Activated naive CD4-positive, alpha-beta T cell (primary cell): ENCODE measurements at places on chromosomes 5 and 9.

DNA sequence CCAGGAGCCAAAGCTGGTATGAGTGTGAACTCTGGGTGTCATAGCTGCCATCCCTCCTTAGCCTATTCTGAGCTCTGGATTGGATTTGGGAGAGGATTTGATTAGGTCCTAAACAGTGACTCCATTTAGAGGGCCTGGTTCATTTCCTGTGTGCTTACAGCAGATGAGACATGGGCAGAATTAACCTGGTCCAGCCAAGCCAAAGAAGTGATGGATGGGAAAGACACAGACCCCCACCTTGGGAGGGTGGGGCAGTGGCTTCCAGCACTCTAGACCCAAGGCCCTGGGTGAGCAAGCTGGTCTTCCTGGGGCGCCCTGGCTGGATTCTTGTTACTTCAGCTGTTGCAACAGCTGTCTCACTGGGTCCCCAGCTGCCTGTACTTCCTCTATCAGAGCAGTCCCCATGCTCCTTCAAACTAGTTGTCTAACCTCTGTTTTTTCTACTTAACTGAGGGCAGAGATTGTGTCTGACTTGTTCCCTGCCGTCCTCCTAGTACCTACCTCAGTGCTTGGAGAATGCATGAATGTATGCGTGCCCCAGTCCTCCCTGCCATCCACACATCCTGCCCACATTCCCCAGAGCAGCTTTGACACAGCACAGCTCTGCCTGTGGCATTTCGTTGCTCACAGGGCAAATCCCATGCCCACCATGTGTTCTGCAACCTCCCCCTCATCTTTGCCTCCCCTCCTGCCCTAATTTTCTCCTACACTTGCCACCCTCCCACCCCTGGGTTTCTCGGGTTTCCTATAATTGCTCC lies 115.9 kb downstream of the RGS3 start:
- DNase-seq: no peak

DNA sequence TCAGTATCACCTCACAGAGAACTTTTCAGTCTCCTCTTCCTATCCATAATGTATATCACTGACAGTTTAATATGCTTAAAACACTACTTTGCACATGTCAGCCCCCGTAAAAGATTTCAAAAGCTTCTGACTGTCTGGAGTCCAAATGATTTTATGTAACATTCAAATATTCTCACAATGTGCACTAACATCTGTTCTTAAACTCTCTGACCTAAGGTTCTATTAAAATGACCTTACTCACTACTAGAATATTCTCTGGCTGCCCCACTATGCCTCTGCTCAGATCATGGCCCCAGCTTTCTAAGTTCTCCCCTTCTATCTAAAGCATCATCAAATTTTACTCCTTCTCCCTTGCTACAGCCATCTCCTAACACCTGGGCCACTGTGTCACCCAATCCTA lies 52.5 kb downstream of the AP3B1 start:
- no peak for DNase-seq

- no peak for DNase-seq
These were observed 169.2 kb downstream of the AOPEP start for GRCh38 chr9:94895668-94896067.

DNA sequence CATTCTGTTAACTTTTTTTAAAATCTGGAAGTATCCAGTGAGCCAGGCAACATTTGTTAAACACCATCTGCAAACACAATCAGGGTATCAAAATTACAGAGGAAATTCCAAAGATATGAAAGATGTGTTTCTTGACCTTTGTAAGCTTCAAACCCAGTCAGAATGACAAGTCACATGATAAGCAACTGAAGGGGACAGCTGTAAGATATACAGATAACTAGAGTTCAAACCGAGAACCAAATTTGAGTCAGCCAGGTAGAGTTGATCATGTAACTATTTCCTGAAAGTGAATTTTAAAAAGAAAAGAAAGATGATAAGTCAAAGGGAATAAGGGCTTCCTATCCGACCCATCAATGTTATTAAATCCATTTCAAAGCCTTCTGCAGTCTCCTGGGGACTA lies 196.2 kb downstream of the DEPDC1B start:
- DNase-seq: no peak

DNA sequence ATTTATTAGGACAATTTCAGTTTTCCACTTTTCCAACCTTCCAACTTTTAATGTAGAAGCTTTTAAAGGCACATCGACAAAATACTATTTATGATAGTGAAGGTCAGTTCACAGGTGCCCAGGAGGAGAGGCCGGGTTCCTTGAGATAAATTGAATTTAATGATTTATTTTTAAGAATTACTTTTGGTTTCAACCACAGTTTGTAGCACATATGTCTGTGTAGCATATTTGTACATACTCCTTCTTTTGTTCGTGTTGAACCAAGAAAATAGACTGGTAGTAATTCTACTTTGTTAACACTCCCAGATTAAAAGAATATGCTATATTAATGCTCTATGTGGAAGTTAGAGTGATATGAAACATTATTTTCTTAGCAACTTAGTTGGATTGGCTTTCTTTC lies 46.7 kb downstream of the NTRK2 start:
- no peak for DNase-seq

DNA sequence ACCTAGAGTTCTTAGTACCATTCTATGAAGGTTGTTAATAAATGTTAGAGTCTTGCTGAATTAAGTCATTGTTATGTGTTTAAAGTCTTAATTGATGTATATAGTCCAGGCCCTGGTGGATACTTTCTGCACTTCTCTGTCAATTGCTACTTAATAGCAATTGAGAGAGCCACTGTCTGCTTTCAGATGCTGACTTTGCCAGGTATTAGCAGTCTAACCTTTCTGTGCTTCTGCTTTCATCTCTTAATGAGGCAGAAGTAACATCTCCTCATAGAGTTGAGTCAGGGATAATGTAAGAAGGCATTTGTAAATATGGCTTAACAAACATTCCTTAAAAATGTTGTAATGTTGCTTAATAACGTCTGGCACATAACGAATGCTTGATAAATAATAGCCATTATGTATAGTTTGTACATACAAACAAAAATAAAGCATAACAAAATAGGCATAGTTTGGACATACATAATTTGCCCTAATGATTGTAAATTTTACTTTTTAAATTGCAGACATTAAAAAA lies 28.3 kb downstream of the RASGRF2 start:
- DNase-seq: no peak

- DNase-seq: no peak
These were observed 48.8 kb downstream of the SLC1A3 start for GRCh38 chr5:36655161-36655560.

- DNase-seq: no peak
These were observed 338.1 kb upstream of the SMC2 start for GRCh38 chr9:103755986-103756385.

GRCh38 chr5:72377910-72378638 lies 57.9 kb downstream of the PTCD2 start:
- DNase-seq: no peak

- no peak for DNase-seq
These were observed at the start of gene CKMT2 for GRCh38 chr5:81233080-81233634. Gene CKMT2 (plus strand): TSS chr5:81233322. CDS start chr5:81251133, 17,811 bp downstream.

GRCh38 chr9:138072897-138073296 lies 195.3 kb downstream of the CACNA1B start:
- no peak for DNase-seq

DNA sequence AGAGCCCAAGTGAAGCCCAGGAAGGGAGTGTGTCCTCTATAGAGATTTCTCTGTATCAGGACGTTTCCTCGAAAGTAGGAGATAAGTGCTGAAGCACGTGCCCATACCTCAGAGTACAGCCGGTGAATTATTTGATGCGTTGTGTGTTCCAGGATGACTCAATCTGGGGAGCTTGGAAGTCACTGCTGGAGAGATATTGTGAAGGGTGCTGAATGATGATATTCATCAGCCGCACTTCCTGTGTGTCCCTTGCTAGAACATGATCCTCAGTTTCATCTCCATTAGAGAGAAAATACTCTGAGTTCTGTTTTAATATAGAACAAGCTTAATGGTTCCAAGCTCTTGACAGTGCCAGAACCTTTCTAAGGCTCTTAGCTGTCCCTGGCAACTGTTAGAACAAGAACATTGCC lies 402.3 kb upstream of the ADAMTSL1 start:
- DNase-seq: no peak

GRCh38 chr5:98775246-98776065 lies 2.0 kb downstream of the RGMB start:
- DNase-seq: no peak

GRCh38 chr9:122378236-122378635 lies 7.4 kb downstream of the PTGS1 start:
- DNase-seq: no peak

DNA sequence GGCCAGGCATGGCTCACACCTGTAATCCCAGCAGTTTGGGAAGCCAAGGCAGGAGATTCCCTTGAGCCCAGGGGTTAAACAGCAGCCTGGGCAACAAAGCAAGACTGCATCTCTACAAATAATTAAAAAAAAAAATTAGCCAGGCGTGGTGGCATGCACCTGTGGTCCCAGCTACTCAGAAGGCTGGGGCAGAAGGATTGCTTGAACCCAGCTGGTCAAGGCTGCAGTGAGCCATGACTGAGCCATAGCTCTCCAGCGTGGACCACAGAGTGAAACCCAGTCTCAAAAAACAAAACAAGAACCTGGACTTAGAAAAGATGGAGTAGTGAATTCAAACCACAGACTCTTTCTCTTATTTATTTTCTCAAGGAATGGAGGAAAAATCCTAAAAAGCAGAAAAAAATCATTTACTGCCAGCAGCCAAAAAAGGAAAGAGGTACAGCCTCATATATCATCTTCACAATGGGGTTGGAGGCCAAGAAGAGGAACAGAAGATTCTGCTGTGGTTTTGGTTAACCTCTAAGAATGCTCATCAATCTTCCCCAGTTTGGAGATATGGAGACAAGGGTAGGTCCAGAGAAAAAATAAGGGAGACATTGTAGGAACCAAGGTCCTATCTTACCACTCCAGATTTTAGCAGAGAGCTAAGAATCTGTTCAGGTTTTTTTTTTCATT lies 40.0 kb upstream of the MYO10 start:
- DNase-seq: no peak

DNA sequence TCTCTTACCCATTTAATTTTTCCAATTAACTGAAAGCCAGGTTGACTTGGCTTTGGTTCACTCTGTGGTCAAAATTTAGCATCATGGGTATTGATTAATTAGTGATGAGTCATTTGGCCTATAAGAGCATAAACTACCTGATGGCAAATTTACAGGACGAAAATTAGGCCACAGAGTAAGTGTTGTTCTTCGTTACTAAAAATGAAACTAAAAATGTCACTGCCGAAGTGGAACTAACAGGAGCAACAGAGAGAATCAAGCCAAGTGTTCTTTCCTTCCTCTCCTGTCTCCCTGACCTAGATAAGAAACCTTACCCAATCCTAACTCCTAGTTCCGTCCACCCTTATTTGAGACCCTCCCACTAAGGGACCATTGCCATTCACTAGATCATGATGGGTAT lies 176.9 kb downstream of the RAB3C start:
- no peak for DNase-seq

DNA sequence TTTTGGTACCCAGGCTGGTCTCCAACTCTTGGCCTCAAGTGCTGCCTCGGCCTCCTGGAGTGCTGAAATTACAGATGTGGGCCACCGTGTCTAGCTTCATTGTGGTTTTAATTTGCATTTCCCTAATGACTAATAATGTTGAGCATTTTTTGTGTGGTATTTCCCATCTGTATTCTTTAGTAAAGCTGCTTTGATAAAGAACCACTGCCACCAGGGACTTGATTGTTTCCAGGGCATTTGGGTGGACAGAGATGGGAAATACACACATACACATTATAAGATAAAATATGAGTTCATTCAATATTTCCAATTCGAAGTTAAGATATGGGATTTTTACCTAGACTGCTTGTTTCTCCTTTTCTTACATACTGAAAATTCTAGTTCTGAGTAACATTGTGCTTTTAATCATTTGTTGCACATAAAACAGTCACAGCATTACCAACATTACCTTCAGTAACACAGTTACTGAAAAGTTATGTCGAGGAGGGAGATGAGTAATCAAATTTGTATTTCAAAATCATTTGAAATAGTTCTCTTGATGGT lies 28.9 kb downstream of the HABP4 start:
- no peak for DNase-seq

- DNase-seq: no peak
These were observed 1637.8 kb upstream of the C9orf72 start for GRCh38 chr9:29211003-29211579.

- DNase-seq: no peak
These were observed 456.4 kb downstream of the GADD45G start for GRCh38 chr9:90061187-90061586.

DNA sequence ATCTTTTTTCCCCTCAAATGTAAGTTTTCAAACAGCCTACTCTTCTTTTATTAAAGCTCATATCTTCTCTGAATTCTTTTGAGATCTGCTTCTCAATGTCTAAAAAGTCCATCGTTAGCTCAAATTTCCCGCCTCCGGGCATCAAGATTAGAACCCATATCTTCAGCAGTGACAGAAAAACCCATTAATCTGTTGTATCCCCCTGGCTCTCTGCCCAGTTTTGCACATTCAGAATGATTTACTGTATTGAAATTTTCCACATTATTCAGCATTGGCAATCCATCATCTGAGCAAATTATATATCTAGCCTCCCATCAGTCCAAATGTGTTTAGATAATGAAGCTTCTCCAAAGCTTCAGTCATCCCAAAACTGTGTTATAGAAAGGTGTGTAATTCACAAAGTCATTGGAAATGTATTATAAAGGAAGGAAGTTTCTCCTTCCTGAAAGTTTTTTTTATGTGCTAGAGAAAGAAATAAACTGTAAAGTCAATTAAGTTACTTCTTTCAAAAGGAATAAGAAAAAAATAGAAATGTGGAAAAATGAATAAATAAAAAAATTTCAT lies 849.9 kb downstream of the MAT2B start:
- no peak for DNase-seq

DNA sequence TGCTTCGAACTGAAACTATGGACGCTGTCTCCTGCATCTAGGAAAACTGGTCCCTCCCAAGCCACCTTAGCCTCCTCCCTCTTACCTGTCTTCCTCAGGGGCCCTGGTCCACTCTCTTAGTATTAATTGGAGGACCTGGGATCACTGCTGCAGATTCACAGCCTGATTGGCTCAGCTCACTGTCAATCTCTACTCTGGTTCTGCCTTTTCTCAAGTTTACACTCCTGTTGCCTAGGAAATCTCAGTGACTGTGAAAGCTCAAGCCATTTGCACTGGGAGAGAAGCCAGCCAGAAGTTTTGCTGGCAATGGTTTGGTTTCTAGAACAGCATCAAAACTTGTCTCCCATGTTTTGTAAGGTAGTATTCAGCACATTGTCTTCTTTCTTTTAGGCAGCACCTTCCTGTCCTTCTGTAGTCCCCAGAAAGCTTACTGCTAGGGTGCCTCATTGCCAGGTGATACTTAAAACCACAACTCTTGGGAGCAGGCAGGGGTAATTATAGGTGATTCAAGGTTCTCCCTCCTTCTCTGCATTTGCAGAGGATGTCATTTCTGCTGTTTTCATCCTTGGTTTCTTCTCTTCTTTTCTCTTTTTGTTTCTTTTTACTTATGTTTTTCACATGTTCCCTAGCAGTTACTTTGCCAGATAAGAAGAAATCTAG lies at the start of gene CAPSL:
Gene CAPSL (minus strand): TSS at position 55 of the 660 bp plus-strand sequence. CDS start 17,502 bp downstream, outside the sequence.
- DNase-seq: no peak

- no peak for DNase-seq
These were observed 150.8 kb upstream of the PHYKPL start for GRCh38 chr5:178383301-178383918.

GRCh38 chr9:116943970-116944369 lies 256.9 kb downstream of the TRIM32 start:
- no peak for DNase-seq
